NCI-H146 (cell line): ENCODE measurements at places on chromosomes 5 and 9.

DNA sequence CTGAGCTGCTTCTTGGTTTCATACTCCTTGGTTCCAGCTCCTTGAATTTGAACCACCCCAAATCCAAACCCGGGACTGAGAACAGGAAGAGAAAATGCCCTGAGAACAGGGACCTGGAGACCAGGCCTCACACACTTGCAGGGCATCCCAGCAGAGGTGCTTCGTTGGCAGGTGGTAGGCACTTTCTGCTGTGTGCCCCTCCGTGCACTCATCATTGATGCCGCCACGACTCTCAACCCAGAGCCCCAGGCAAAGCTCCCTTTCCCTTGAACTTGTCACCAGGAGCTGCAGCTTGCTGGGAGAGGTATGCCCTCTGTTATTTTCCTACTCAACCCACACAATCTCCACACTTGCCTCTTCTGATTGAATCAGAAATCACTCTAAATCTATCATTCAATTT lies 217.8 kb upstream of the IRX1 start:
- DNase-seq = no peak

- no peak for DNase-seq
Measured at GRCh38 chr9:22124263-22125011, 115.3 kb upstream of the CDKN2B start.

- peak; percentile 22 for DNase-seq
Measured at GRCh38 chr5:154189256-154189818, 1.2 kb upstream of the GALNT10 start.

- peak; percentile 91 for DNase-seq
Measured at GRCh38 chr9:137150617-137151457, 11.9 kb downstream of the GRIN1 start.

DNA sequence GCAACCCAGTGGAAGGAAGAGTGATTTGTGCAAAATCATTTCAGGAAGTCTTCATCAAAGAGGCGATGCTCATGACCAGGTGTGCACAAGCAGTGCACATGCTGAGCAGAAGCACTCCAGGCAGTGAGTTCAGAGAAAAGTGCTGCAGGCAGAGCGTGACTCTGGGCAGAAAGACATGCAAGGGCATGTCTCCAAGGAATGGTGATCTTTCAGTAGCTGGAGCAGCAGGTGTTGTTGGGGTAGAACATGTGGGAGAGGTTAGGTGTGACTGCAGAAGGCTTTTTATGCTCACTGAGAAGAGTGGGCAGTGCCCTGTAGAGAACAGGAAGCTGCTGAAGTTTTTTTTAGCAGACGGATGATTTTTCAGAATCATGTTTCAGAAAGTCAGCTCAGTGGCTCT lies 545.4 kb upstream of the TLE4 start:
- peak; percentile 91 for DNase-seq

DNA sequence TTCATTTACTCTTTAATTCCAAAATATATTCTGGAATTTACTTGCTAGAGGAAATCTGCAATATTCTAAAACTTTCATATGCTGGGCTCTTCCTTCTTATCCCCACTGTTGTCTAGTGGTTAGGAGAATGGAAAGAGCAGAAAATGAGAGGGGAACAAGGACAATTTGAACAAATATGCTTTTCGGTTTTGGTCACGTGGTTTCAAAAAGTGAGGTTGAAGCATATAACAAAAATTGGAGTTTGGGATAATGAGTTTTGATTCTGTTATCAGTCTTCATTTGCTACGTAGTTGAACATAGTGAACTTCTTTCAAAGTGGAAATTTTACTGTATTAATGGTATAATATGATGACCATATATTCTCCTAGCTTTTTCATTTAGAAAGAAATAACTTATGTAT lies 71.5 kb downstream of the CAMK4 start:
- DNase-seq = no peak

- DNase-seq = no peak
Measured at GRCh38 chr5:172662596-172662995, 21.5 kb downstream of the NEURL1B start.

GRCh38 chr9:113912816-113913215 lies 36.7 kb downstream of the ZNF618 start:
- DNase-seq = no peak

- no peak for DNase-seq
Measured at GRCh38 chr9:77935211-77935610, 96.4 kb downstream of the GNAQ start.
